ENCODE measurements at places on chromosomes 6 and 20.

- no peak for DNase-seq
Measured at GRCh38 chr6:85405175-85405852, 44.6 kb upstream of the NT5E start.

DNA sequence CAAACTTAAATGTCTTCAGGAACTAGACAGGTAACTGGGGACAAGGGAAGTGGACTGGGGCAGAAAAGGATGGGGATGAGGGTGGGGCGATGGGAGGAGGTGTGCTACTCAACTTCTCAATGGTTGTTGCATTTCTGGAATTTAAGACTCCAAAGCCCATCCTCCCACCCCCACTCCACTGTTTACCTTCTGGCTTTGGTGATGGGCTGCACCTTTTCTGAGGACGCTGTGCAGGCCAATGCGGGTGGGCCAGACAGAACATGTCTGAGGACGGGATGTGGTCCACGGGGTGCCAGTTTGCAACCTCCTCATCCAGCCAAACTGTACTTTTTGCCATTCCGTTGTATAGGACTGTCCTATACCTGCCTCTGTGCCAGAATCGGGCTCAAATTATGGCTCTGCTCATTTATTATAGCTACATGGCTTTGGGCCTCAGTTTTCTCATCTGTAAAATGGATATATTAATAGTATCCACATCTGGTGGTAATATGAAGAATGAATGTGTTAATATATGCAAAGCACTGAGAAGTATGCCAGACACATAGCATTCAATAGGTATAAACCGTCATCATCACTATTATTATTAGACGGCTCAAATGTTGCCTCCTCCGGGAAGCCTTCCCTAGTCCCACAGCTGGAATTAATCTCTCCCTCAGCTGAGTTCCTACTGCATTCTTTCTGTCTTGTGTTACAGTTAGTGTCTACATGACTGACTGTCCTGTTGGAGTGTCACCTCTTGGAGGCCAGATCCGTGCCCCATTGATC, 31.0 kb upstream of the VEGFA start:
- DNase-seq = peak; percentile 47

DNA sequence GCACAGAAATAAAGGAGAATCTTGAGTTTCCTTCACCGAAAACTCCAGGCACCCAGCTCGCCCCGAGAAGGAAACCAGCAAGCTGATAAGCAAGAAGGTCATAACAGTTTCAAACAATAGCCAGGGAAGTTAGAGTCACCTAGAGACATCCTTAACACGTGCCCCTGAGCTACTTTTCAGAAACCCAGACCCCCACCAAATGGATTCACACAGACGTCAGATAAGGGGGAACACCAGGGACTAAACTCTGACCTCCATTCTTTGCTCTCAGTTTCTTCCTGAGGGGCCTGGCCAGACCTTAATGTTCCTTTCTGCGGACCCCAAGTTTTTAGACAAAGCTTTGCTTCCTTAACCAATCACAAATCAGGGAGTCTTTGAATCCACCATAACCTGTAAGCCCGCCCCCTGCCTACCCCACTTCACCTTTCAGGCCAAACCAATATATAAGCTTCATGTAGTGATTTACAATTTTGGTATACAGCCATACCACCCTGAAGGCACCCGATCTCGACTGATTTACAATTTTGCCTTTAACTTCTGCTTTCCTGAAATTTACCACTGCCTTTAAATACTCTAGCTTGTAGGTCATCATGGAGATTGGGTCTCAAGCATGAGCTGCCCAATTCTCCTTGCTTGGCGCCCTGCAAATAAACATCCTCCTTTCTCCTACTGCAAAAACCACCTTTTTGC, 11.7 kb downstream of the SOD2 start:
- DNase-seq = no peak

GRCh38 chr6:69732640-69733039, 64.2 kb downstream of the LMBRD1 start:
- no peak for DNase-seq

GRCh38 chr6:132484680-132485018, 28.3 kb downstream of the STX7 start:
- DNase-seq = no peak
